Stimulated activated CD4-positive, alpha-beta T cell treated with anti-CD3 and anti-CD28 coated beads, Interleukin-1b, Interleukin-23, amount 100 ng/mL, for 4 hours (primary cell): ENCODE measurements at places on chromosomes 2 and 18.
A peak's percentile ranks its signal among the peaks of the same experiment; 100 is the strongest.

GRCh38 chr2:16870491-16871076, 204.9 kb upstream of the CYRIA start:
- no peak for DNase-seq

DNA sequence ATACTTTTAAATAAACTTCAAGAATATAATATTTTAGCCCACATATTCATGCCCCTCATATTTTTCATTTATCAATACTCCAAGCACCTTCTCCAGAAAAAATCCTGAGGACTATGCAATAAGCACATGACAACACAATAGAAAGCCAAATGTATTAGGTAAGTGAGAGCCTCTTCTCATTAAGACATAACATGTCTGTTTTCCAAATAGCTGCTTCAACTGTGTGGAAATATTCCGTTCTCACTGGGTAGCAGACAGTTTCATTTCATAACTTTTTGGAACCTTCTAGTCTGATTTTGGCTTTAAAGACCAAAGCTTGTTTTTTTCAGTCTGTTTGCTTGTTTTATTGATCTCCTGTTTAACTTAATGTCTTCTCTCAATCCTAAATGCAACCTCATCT, 137.8 kb downstream of the PIK3C3 start:
- no peak for DNase-seq

DNA sequence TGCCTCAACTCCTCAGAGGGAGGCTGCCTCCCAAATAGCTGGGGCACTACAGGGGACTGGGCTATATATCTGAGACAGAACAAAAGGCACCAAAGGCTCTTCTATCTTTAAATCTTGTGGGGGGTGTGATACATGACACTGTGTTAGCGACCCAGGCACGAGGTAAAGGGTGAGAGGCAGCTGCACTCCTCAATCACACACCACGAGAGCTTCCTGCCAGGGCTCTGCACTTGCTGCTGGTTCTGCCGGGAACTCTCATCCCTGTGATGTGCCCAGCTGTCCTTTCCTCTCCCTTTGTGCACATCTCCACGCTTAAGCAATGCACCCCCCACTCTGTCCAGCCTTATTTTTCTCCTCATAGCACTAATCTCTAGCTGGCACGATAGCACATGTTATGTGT, 32.4 kb downstream of the NPC1 start:
- no peak for DNase-seq

GRCh38 chr2:166000401-166000800, 46.8 kb upstream of the TTC21B start:
- DNase-seq = no peak

DNA sequence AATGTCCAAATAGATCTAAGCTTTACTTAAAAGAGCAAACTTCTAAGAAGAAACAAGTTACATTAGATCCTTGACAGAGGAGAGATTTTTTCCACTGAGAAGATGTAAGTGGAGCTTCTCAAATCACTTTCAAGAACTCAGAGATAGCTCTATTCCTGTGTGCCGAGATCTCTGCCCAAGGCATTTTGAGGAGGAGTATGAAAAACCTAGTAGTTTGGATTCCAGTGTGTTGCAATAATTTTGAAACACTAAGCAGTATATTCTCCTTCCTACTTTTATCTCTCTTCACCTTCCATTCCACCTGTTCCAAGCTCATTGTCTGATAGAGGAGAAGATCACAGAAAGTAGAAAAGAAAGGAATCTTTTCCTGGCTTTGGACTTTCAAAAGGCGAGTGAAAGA, 192.0 kb upstream of the TANK start:
- no peak for DNase-seq

DNA sequence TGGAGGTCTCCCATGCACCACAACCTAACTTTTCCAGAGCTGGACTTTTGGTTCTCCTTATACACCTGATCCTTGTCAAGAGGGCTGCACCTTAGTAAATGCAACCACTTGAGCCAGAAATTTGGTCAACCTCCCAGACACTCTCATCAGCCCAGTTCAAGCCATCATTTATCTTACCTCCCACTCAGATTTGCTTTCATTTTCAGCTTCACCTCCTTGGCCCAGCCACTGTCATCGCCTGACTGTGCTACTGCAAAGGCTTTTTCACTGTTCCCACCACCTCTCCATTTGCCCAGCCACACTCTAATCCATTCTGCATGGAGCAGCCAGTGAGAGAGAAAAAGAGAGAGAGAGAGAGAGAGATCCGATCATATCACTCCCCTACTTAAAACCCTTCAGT, 112.4 kb upstream of the DDX18 start:
- DNase-seq = no peak

- DNase-seq = no peak
Measured at GRCh38 chr2:78779761-78780160, 245.7 kb upstream of the REG3G start.

GRCh38 chr18:44897411-44897810, 216.7 kb downstream of the SETBP1 start:
- DNase-seq = no peak

- no peak for DNase-seq
Measured at GRCh38 chr2:190637903-190638618, 10.8 kb upstream of the NAB1 start.

GRCh38 chr2:100924520-100925451, 77.3 kb upstream of the RPL31 start:
- no peak for DNase-seq

- DNase-seq = no peak
Measured at GRCh38 chr2:207883002-207883780, 113.5 kb upstream of the FZD5 start.

GRCh38 chr2:216799873-216800431, 59.9 kb downstream of the TNP1 start:
- no peak for DNase-seq

DNA sequence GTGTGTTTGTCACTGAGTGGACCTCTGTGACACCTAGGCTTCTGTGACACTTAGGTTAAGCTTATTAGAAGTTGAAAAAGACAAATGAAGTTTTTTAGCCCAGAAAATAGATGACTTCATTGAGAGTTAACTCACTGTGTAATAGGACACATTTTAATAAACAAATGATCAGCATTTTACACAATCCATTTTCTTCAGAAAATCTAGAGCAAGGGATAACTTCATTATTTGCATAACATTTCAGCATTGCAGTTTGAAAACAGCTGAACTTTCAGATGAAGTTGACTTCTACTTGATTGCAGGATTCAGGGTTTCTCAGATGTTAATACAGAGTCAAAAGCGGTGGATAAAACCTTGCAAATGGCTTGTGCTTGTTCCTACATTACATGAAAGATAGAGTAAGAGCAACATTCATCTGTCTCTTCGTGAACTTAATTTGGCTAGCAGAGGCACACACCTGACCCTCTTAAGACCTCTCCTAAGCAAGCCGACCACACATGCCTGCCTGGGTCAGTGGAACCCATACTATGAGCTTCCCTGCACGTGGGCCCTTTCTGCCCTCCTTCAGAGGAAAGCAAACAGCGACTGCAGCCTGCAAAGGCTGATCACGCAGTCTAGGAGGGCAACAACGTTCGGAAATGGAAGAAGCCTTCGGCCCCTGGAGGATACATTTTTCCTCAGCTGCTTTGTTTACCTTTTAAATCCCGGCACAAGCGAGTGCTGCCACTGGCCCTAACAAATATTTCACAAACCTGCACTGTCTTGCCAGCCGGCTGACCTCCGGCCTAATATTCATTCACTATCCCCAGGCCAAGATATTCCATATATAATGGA, 16.6 kb downstream of the ITGB1BP1 start:
- no peak for DNase-seq

- DNase-seq = no peak
Measured at GRCh38 chr2:59903994-59904544, 649.4 kb downstream of the BCL11A start.

GRCh38 chr2:239322416-239323086, 78.3 kb downstream of the HDAC4 start:
- DNase-seq = peak; percentile 19

DNA sequence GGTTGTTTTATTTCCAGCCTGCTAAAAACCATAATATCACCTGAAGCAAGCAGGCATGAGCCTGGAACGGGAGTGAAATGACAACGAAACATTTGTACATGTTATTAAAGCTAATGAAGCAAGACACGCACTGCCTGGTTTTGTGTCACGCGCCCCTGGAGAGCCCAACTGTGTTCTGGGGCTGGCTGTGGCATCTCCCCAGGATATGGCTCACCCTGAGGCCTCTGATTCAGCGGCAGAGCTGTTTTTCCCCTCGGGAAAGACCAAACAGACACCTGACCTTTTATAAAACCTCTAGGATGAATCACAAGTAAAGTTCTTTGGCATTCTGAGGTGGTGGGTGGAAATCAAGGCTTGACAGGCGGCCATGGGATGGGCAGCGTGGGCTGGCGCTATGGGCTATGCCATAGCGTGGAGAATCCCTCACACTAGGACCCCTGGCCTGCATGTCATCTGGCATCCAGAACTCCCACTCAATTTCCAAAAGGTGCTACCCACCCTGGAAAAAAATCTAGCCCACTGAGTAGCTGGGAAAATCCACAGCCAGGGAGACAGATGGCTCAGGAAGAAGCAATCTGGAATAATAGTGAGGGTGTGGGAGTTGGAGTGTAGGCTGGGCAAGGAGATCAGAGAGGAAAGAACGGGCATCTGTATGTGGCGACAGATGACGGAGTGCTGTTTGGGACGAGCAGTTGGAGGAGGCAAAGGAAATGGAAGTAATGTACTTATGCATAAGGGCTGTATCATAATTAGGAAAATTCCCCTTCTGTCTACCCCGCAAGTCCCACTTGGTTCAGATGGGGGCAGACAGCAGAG, 262.0 kb downstream of the AFF3 start:
- DNase-seq = no peak

DNA sequence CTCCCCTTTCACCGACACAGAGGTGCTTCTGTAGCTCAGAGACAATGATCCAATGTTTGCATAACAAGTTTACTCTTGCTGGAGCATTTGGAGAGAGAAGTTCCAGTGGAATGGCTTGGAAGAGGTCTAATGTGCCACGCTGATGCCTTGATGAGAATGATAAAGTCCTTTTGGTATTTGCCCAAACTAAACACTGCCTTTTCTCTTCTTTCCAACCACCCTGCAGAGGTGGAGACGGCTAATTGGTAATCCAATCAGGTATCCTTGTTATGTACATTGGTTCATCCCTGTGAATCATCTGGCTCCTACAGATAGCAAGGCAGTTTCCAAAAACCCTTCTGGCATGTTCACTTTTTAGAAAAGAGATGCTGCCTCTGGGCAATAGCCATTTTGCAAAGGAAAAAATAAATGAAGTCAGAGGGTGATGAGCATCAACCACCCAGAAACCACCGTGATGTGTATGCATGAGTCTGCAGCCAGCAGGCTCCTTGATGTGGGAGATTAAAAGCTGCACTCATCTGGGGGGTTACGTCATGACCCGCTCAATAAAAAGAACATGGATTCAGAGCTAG, 40.6 kb downstream of the KIAA2012 start:
- DNase-seq = no peak

DNA sequence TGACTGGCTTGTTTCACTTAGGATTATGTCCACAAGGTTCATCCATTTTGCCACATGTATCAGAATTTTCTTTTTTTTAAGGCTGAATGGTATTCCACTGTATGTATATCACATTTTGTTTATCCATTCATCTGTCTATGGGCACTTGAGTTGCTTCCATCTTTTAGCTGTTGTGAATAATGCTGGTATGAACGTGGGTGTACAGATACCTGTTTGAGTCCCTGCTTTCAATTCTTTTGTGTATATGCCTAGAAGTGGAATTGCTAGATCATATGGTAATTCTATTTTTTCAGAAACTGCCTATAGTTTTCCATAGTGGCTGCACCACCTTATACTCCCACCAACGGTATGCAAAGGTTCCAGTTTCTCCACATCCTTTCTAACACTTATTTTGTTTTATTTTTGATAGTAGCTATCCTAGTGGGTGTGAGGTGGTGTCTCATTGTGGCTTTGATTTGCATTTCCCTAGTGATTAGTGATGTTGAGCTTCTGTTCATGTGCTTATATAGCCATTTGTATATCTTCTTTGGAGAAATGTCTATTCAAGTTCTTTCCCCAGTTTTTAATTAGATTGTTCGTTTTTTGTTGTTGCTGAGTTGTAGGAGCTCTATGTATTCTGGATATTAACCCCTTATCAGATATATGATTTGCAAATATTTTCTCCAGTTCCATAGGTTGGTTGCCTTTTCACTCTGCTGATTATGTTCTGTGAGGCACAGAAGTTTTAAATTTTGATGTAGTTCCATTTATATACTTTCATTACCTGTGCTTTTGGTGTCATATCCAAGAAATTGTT, 40.7 kb downstream of the TTC39C start:
- DNase-seq = no peak

- no peak for DNase-seq
Measured at GRCh38 chr2:47313141-47313691, 89.7 kb upstream of the MSH2 start.

- DNase-seq = no peak
Measured at GRCh38 chr2:160367887-160368286, 125.7 kb downstream of the RBMS1 start.

DNA sequence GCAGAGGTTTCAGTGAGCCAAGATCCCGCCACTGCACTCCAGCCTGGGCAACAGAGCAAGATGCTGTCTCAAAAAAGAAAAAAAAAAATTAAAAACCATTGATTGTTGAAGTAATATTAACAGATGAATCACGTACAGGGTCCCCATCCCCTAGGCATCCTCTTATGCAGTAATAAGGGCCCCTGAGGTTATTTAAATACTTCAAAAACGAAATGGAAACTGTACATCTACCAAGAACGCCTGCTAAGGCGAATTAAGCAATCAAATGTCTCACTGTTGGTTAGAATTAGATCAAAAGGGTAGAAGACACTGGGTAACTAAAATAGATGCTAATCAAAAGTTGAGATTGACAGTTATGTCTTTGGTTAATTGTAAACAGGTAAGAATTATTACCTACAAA, 7.5 kb downstream of the TRABD2A start:
- DNase-seq = no peak

DNA sequence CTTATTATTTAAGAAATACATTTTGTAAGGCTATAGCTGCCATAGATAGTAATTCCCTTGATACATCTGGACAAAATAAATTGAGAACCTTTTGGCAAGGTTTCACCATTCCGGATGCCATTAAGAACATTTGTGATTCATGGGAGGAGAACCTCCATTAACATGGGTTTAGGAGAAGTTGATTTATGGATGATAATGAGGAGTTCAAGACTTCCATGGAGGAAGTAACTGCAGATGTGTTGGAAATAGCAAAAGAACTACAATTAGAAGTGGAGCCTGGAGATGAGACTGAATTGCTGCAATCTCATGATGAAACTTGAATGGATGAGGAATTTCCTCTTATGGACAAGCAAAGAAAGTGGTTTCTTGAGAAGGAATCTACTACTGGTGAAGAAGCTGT, 17.3 kb downstream of the PHLPP1 start:
- no peak for DNase-seq

DNA sequence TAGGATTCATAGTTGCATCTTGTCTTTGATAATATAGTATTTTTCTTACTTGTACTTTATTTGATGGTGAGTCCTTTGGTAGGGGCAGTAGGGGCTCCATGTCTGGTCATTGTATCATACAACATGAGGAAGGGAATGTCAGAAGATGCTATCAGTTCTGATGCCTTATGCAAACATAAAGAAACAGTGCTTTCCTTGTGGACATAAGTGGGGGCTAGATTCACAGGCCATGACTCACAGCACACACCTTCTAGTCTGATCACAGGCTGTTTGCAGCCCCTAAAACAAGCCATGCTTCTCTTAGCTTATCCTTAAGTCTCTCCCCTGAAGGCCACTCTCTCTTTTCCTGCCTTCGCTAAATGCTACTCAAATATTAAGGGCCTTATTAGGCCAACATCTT, 10.7 kb upstream of the SLC14A1 start:
- no peak for DNase-seq
